Activated B cell treated with CpG ODN at 0.5 μM for 24 hours (primary cell): ENCODE measurements at places on chromosomes 6 and 20.

GRCh38 chr6:107817784-107818183 lies 6.3 kb downstream of the SCML4 start:
- DNase-seq, result no peak

DNA sequence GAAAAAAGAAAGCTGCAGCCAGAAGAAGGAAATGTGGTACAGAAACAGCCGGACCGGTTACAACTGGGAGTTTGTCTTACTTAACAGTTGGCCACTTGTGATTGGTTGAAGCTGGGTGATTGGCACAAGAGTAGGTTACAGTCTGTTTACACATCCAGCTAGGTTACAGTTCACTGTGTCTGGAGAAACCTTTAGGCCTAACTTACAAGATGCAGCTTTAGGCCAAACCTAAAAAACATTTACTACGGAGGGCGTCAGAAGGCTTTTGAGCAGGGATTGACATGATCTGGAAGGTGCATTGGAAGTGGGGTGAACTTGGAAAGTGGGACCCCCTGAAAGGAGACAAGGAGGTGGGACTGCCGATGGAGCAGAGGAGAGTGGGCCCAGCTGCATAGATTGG lies 122.3 kb downstream of the BANF2 start:
- DNase-seq, result no peak

DNA sequence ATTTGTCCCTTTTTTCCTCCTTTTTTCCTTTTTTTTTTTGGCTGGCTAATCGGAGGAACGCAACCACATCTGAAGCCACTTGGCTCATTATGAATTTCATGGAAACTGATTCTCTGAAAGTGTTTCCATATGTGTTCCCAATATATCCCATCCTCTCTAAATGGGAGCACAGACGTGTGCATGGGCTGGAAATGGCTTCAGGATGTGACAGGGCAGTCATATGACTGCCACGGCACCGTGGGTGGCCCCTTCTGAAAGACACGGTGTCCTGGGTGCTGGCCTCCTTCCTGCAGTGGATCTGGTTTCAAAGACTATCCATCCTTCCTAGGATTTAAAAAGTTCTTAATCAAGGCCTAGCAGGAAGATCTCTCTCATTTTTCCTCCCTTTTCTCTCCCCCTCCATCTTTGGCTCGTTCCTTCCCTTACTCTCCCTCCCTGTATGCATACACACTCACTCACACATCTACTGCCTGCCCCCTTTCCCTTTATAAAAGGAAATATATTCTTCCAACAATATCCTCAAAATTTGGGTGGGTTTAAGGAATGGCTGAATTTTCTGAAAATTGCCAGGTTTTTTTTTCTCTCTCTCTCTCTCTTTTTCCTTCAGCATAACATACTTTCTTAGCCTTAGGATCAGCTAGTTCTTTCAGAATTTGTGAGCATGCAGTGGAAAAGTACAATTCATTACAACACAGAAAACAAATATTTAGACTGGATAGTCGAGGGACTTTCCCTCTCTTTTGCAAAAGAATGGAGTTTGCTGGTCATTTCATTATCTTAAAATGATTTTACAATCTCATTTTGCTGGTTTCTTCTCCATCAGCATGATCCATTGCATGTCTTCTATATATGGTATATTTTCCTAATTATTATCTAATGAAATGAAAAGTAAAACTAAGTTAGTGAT lies 161.2 kb upstream of the SUPT3H start:
- DNase-seq, result no peak

GRCh38 chr20:24478584-24478983 lies 9.2 kb downstream of the SYNDIG1 start:
- no peak for DNase-seq

GRCh38 chr6:28408076-28408802 lies 8.7 kb upstream of the ZSCAN12 start:
- DNase-seq, result no peak

DNA sequence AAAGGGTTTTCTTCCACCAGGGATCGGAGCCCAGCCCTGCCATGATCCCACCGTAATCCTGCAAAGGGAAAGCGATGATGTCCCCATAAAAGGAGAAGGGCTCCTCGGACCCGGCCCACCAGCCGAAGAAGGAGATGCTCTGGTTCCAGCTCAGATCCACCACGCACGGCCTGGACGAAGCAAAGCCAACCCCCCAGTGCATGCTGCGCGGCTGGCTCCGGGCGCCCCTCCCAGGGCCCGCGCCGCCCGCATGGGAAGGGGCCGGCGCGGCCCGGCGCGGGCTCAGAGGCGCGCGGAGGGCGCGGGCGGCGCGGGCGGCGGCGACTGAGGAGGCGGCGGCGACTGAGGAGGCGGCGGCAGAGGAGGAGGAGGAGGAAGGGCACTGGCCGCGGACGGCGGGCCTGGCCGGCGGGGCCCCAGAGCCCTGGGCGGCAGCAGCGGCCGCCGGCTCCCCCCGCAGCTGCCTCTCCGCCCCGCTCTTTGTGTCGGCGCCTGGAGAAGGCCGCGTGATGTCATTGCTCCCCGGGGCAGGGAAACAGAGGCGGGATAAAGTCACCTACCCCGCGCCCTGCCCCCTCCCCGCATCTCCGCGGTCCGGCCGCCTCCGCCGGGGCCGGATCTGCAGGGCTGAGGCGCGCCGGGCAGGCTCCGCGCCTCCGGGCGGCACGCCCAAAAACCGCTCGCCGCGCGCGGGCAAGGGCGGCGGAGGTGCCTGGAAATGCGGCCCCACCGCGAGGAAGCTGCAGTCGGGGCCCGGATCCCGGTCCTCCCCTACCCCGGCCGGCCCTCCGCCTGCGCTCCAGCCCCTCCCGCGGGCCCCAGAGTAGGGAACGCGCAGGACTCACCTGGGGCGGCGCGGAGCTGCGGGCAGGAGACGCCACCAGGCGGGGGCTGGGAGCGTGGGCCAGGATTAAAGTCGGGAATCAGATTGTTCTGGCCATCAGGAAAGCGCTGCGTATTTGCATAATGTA lies at the start of gene FAXC:
FAXC (minus strand) TSS at position 504 of the 971 bp plus-strand sequence; CDS start at position 202, 302 bp downstream.
- DNase-seq, result no peak

DNA sequence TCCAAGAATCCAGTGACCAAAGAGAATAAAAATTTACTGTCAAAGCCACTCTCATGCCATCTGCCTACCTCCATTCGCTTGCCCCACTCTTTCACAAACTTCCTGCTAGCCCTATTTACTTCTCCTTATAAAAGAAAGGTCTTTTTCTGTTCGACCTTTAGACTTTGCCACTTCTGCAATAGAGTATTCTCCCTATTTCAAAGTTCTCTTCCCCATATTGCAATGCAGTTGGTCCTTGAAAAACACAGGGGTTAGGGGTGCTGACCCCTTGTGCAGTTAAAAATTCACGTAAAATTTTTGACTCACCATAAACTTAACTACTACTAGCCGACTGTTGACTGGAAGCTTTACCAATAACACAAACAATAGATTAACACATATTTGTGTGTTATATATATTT lies 15.0 kb downstream of the CCN2 start:
- no peak for DNase-seq
